ENCODE measurements at places on chromosomes 5 and 9.
A peak's percentile ranks its signal among the peaks of the same experiment; 100 is the strongest.

GRCh38 chr9:3992924-3993323 is 306.9 kb downstream of the GLIS3 start:
- no peak for DNase-seq

GRCh38 chr5:23318960-23319359 is 188.4 kb upstream of the PRDM9 start:
- no peak for DNase-seq

DNA sequence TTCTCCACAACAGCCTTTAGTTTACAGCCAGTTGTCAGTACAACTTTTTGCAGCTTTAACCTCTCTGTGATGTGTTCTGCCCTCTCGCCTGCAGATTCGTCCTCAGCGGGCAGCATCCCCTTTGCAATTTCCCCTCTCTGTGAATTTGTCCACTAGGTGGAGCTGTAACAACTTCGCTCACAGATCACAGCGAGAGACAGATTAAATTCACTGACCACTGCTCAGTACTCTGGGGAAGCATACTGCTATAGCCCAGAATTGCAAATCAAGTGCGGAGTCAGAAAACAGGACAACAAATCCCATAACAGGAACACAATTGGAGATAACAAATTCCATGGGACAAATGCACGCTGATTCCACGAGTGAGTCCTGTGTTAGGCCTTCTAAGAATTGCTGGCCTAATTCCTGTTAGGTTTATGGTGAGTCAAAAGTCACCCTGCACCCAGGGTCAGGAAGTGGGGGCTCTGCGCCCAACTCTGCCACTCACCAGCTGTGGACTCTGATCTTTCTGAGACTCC is 2124.9 kb downstream of the MAT2B start:
- no peak for DNase-seq

DNA sequence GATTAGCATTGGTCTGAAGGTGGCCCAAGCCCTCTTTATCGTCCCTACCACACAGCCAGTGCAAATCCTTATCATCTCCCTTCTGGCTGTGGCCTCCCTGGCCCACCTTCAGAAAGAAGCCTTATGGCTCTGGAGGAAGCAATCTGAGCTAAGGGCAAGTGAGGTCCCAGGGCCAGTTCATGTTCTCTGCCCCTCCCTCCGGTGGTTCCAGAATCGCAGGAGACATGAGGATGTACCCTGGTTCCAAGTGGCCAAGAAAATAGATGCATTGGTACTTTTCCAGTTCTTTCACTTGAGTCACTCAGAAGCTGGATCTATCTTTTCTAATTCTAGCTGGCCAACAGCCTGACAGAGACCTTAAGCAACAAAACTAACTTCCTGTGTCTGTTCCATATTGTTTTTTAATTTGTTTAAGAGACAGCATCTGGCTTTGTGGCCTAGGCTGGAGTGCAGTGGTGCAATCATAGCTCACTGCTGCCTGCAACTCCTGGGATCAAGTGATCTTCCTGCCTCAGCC is 60.7 kb downstream of the LHFPL2 start:
- no peak for DNase-seq

DNA sequence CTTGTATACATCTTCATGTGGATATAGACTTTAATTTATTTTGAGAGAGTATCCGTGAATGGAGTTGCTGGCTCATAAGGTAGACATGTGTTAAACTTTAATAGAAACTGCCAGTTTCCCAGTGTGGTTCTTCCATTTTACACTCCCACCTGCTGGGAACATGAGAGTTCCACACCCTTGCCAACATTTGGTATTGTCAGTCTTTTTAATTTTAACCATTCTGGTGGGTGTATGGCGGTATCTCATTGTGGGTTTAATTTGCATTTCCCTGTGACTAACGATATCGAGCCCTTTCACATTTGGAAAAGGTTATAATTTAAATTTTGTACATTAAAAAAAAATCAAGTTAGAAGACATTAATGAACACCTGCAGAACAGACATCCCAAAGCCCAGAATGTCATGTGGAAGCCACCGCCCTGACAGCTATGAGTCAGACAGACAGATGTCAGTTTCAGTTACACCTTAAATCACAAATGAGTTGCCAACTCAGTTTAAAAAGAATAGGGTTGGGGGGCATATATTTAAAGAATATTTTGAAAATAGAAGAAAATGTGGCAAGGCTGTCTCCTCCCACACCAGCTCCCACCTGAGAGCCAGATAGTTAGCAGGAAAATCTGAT is 36.9 kb downstream of the ANKRD33B start:
- no peak for DNase-seq

DNA sequence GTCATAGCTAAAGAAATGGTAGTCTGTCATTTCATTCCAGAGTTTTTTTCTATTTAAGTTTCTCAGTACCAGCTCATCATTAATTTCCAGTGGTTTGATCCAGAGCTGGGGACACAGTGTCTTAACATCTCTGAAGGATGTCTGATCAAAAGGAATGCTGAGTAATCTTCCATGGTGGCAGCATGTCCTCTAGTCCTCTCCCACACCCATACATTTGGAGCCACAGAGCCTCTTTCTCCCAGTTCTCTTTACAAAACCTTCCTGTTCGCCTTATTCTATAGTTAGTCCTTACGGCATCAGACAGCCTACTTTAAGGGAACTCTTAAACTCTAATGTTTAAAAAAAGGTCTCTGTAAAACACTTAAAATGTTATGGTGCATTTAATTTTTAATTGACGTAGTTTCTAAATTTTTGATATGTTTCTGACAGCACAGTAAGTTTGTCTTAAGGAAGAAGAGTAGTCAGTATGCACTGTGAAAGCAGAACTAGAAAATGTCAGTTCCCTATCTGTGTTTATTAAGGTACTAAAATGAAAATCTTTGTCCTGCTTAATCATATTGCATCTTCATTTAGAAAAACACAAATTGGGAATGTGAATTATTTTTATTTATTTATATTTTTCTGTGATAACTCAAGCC is 96.8 kb downstream of the INIP start:
- no peak for DNase-seq

GRCh38 chr9:6024035-6024554 is 8.7 kb upstream of the RANBP6 start:
- no peak for DNase-seq

GRCh38 chr9:113296796-113297558 is 6.2 kb downstream of the RNF183 start:
- DNase-seq = no peak

GRCh38 chr5:173721601-173722232 is 105.3 kb upstream of the BOD1 start:
- DNase-seq = no peak

- no peak for DNase-seq
Measured at GRCh38 chr9:35482071-35482470, 7.8 kb upstream of the RUSC2 start.

GRCh38 chr9:82110881-82111280 is 122.3 kb downstream of the SPATA31D1 start:
- no peak for DNase-seq

DNA sequence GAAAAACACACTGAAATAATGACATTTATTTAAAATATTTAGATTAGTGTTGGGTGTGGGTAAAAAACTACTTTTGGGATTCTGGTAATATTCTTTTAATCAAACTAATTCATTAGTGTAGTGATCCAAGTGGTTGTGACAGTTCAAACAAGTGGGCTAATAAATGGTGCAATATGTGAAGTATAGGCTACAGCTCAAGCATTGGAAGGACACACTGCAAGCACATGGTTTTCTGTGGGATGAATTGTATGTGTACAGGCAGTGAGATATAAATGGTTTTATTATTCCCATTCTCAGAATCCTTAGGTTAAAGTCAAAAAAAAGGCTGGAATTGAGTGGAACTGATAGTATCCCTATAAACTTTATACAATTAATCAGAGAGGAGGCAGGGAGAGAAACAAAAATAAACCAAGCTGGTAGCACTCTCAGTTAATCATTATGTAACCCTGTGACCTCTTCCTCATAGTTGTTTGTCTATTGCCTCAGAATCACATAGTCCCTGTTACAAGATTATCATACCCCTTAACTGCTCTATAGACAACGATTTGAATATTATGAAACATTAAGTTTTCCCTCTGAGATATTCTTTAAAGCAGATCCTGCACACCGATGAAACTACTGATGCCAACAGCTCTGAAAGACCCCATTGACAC is 1755.4 kb upstream of the ACO1 start:
- no peak for DNase-seq

DNA sequence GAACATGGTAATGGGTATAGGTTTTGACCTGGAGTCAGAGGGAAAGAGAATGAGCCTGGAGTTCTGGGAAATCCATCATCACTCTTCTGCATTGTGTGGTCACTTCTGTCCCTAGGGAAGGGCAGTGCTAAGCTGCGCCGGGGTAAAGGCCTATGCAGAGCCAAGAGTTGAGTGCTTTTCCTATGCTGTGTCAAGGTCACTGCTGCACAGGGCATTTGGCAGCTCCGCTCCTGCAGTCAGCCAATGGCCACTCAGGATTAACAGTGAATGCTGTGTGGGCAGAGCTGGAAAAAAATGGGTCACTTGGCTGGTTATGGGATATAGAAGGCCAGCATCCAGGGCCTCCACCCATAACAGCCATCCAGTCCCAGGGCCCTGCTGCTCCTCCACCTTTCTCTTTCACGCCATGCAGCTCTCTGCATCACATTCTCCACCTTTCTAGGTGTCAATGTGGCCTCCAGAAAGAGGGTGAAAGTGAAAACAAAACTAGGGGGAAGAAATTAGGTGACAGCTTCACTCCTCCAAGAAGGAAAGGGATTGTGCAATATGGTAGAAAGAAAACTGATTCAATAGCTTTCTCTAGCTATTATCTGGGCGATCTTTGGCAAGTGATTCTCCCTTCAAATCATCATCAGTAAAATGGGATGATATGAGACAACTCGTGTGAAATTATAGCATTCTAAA is 279.3 kb upstream of the ANKRD55 start:
- no peak for DNase-seq

DNA sequence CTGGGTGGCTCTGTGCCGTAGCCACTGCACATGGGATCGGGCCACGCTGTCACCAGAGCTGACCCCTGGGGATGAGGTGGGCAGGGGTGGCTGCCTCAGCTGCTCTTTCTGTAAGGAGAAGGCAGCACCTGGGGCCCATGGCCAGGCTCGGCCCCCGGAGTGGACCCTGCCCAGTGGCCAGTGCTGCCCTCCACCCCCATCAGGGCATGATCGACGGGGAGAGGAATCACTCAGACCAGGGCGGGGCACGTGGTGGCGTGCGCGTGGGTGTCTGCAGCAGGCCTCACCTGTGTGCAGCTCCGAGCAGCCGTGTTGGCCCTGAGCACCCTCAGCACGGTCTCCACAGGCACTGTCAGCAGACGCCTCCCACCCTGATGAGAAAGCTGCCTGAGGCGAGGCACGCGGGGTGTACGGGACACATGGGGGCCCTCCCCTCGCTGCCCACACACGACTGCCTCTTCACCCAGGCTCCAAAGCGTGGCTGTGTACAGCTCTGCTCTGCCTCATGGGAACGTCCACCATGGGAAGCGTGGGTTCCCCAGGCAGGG is 8.6 kb upstream of the CARD9 start:
- no peak for DNase-seq

DNA sequence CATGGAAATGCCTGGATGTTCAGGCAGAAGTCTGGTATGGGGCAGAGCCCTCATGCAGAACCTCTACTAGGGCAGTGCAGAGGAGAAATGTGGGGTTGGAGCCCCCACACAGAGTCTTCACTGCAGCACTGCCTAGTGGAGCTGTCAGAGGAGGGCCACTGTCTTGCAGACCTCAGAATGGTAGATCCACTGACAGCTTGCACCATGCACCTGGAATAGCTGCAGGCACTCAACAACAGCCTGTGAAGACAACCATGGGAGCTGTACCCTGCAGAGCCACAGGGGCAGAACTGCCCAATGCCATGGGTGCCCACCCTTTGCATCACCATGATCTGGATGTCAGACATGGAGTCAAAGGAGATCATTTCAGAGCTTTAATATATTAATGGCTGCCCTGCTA is 36.9 kb downstream of the TRIP13 start:
- DNase-seq = no peak

GRCh38 chr5:72402959-72403628 is 82.9 kb downstream of the PTCD2 start:
- no peak for DNase-seq

GRCh38 chr9:131276891-131277286 is 579 bp upstream of the FAM78A start:
- DNase-seq = no peak

- DNase-seq = peak; percentile 24
Measured at GRCh38 chr5:62306323-62306895, 403 bp downstream of the KIF2A start.

GRCh38 chr5:43193181-43193893 is 1.3 kb downstream of the NIM1K start:
- DNase-seq = no peak

DNA sequence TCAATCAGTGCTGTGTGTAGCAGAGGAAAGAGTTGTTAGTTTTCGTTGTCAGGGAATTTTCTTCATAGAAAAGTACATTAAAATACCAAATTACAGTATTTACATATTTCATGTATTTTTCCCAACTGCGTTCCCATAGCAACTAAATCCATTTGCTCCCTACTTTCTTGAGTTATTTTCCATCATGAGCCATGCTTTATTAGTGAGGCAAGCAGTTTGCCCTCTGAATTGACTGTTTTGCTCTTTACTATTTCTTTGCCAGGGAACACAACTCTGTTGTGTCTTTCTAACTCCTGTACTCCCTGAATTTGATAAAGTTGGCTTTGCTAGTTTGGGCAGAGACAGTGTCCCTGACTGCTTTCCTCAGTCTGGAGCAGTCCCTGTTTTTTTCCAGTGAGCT is 276.2 kb upstream of the SLC30A5 start:
- no peak for DNase-seq

- no peak for DNase-seq
Measured at GRCh38 chr5:132877938-132878337, 4.5 kb downstream of the LEAP2 start.

- DNase-seq = no peak
Measured at GRCh38 chr9:134570151-134570621, 71.4 kb upstream of the COL5A1 start.

GRCh38 chr5:158450751-158451171 is 591.8 kb upstream of the CLINT1 start:
- DNase-seq = no peak

- no peak for DNase-seq
Measured at GRCh38 chr5:133773247-133774202, 161.2 kb upstream of the FSTL4 start.

- DNase-seq = no peak
Measured at GRCh38 chr5:64775291-64775690, 6.6 kb downstream of the CWC27 start.

DNA sequence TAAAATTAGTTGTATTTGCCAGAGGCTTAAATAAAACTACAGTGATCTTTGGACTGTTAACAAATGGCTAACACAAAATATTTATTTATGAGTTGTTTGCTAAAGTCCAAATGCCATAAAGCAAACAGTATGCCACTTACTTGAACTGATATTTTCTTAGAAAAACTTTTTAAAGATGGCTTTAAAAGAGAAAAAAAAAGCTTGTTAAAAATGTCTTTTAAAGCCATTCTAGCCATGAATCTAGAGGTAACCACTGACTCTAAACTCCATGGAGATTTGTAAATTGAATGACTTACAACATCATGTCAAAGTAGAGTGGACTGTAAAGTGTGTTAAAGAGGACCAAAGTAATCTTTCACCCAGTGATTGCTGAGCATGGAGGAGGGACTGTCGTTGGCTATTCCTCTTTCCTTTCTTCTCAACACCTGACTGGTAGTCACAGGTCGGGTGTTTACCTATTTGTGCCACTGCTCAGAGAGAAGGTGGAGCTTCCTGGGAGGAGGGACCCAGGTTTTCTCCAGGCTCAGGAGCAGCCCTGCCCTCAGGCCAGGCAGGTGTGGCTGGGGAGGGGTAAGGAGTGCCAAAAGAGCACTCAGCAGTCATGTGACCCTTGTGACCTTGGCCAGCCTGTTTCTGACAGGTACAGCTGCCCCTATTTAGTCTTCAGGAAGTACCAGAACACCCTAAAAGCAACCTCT is 69.1 kb upstream of the TJP2 start:
- no peak for DNase-seq
